ENCODE measurements at places on chromosomes 3 and 15.
A peak's percentile ranks its signal among the peaks of the same experiment; 100 is the strongest.

DNA sequence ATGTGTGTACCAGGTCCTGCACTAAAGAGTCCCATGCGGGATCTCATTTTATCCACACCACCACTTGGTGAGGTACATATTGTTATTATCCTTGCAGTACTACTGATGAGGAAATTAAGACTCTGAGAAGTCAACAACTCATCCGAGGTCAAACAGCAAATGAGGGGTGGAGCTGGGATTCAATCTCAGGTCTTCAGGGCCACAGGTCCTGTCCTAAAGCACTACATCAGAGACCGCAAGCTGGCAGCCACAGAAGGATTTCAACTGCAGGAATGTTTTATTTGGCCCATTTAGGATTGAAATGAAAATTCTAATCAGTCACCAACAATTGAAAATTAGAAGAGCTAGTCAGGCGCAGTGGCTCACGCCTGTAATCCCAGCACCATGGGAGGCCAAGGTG lies 131.4 kb downstream of the ADAMTS17 start:
- H3K27me3 ChIP-seq: no peaks in the 10 kb centered on the region
- no peak for DNase-seq
- no peak overlapping the region for H3K27ac ChIP-seq
- no peaks in the 10 kb centered on the region for H3K36me3 ChIP-seq
- H3K4me1 ChIP-seq: no peaks in the 10 kb centered on the region

DNA sequence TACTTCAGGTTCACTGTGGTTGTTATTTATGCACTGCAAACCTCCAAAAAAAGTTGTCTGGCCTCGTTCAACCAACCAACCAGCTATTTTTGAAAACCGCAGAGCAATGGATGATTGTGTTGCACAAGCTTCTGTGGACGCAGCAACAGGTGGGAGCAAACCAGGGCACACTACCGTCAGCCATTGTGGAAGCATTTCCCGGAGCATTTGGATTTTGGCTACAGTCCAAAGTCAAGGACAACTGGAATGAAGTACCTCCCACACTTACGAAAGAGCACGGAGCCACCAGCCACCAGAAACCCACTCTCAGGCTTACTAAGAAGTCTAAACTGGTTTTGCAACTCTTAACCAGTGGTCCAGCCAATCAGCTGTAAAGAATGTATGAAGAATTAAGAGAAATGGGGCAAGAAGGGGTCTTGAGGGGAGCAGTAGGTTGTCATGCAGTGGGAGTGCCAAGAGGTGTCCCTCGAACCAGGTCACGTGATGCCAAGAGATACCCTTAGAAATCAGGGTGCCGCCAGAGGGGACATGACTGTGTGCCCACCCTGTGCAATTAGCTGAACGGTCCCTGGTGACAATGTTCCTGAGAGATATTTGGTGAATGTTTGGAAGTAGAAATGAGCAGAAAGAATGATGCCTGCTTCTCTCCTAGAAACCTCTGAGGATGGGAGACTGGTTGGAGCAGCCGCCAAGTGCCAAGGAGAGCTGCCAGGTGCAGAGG lies 68.9 kb upstream of the PCSK6 start:
- no peaks in the 10 kb centered on the region for H3K4me1 ChIP-seq
- H3K4me3 ChIP-seq: no peak overlapping the region
- DNase-seq: no peak
- no peaks in the 10 kb centered on the region for H3K27me3 ChIP-seq
- no peak overlapping the region for H3K27ac ChIP-seq

DNA sequence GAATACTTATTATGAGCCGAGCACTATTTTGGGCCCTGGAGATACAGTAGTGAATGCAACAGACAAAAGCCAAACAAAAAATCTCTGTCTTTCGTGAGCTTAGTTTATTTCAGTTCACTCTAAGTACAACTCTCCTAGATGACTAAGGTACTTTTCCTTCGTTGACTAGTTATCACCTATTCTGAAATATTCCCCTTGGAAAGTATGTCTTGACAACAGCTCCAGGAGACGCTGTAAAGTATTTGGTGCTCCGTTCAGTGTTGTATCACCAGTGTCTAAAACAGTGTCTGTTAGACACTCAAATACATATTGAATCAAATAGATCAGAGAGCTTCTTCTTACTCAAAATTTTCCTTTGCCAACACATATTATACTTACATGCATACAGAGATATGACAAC lies 119.6 kb downstream of the TFDP2 start:
- H3K4me3 ChIP-seq: no peak overlapping the region
- no peaks in the 10 kb centered on the region for H3K36me3 ChIP-seq
- DNase-seq: no peak
- peaks cover 25% of the 10 kb centered on the region for H3K4me1 ChIP-seq
- no peaks in the 10 kb centered on the region for H3K27me3 ChIP-seq

- no peaks in the 10 kb centered on the region for H3K4me1 ChIP-seq
- no peaks in the 10 kb centered on the region for H3K36me3 ChIP-seq
- DNase-seq: no peak
- no peak overlapping the region for H3K27ac ChIP-seq
- H3K4me3 ChIP-seq: no peak overlapping the region
- H3K27me3 ChIP-seq: no peaks in the 10 kb centered on the region
Measured at GRCh38 chr3:28856796-28857195, 424.1 kb upstream of the RBMS3 start.

DNA sequence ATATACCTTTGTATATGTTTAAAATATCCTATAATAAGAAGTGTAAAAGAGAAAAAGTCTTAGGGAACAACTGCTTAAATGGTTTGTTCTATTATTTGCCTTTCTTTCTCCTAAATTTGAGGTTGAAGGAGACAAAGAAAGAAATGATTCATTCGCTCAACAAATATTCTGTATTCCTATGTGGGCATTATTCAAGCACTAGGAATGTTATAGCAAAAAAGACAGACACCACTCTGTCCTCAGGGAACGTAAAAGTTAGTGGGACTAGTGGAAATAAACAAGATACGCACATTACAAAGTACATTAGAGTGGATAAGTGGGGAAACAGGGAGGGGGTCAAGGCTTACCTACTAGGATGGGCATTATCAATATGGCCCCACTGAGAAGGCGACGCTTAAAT lies 332.2 kb downstream of the LPP start:
- H3K27me3 ChIP-seq: no peaks in the 10 kb centered on the region
- DNase-seq: no peak
- no peak overlapping the region for H3K27ac ChIP-seq
- H3K4me3 ChIP-seq: no peak overlapping the region

GRCh38 chr15:56040081-56041035 lies 46.9 kb upstream of the NEDD4 start:
- H3K27me3 ChIP-seq: no peaks in the 10 kb centered on the region
- no peaks in the 10 kb centered on the region for H3K4me1 ChIP-seq
- H3K27ac ChIP-seq: no peak overlapping the region
- H3K4me3 ChIP-seq: no peak overlapping the region
- no peaks in the 10 kb centered on the region for H3K36me3 ChIP-seq
- DNase-seq: peak; percentile 62

GRCh38 chr3:179613807-179614206 lies 9.2 kb downstream of the NDUFB5 start:
- no peak for DNase-seq
- H3K27ac ChIP-seq: no peak overlapping the region
- peaks cover 19% of the 10 kb centered on the region for H3K36me3 ChIP-seq

DNA sequence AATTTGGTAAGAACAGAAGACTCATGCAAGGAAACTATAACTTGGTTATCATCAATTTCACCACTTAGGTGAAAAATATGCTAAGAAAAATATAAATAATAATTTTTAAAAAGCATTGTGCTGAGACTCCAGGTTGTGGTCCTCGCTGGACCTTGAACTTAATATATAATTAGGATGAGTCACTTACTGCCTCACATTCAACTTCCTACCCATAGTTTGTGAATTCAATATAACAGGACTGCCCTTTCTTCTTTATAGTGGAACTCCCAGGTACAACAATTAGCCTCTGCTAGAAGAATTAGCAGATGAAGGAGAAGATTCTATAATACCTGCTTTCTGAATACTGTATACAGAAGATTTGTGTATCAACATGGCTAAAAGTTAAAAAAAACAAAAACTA lies 149.1 kb upstream of the SPRED1 start:
- no peaks in the 10 kb centered on the region for H3K27me3 ChIP-seq
- H3K4me3 ChIP-seq: no peak overlapping the region
- H3K27ac ChIP-seq: no peak overlapping the region
- no peaks in the 10 kb centered on the region for H3K36me3 ChIP-seq
- no peak for DNase-seq
- H3K4me1 ChIP-seq: no peaks in the 10 kb centered on the region

DNA sequence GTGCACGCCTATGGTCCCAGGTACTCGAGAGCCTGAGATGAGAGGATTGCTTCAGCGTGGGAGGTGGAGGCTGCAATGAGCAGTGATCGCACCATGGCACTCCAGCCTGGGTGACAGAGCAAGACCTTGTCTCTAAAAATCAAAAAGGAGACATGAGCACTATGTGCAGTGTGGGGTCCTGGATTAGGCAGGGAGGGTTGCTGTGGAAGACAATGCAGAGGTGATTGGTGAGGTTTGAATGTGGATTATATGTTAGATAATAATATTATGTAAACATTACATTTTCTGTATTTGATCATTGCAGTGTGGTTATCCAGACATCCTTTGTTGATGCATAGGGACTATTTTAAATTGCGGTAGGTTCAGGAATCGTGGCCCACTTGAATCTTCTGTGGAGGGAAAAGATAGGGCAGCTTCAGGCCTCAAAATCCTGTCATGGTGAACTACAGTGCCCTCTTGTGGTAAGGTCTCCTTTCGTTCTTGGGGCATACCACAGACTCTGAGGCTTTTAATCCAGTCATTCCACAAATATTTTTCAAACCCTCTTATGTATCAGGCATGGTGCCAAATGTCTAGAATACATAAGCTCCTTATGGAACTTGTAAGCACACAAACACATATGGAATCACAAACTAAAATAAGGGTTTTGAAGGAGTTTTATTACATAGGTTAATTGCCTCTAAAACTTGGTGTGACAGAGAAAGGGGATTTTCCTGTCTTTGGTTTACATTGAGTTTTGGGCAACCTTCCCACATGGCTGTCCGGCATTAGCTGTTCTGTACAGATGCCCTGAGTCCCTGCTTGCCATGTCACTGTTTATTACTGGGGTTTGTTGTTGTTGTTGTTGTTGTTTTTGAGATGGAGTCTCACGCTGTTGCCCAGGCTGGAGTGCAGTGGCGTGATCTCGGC lies 37.7 kb downstream of the GPD1L start:
- no peak overlapping the region for H3K27ac ChIP-seq
- DNase-seq: peak; percentile 52
- H3K4me3 ChIP-seq: no peak overlapping the region
- peaks cover 29% of the 10 kb centered on the region for H3K4me1 ChIP-seq

- H3K4me3 ChIP-seq: no peak overlapping the region
- no peaks in the 10 kb centered on the region for H3K4me1 ChIP-seq
- peak; percentile 41 for DNase-seq
- no peaks in the 10 kb centered on the region for H3K27me3 ChIP-seq
- H3K27ac ChIP-seq: no peak overlapping the region
- H3K36me3 ChIP-seq: no peaks in the 10 kb centered on the region
Measured at GRCh38 chr15:94070356-94071295, 160.7 kb upstream of the MCTP2 start.

DNA sequence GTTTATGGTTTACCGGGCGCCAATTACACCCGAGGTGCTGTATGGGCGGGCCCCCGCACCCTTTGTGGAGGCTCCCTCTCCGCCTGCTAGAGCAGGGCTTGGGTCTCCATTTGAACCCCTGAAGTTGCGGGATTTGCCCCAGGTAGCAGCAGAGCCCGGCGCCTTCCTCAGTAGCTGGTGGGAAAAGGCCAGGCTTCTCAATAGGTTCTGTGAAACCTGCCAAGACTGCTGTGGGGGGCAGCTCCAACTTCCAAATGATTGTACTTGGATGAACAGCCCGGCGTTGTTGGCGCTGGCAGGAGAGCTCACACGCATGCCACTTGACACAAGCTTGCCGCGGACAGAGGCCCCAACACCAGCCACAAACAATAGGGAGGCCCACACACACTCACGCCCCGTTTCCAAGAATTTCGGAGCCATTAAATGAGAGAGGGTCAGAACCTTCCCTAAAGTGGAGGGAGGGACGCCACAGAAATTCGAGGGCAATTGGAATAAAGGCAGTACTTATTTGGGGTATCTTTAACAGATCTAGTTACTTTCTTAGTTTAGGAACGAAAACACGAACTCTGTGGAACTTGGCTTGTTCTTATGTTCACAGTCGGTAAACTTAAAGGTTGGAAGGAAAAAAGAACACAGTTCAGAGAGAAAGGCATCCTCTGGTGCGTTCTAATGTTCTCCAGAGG lies 1.4 kb downstream of the EPHB3 start:
- no peak overlapping the region for H3K27ac ChIP-seq
- H3K27me3 ChIP-seq: peaks cover 18% of the 10 kb centered on the region
- H3K36me3 ChIP-seq: no peaks in the 10 kb centered on the region
- DNase-seq: no peak
- H3K4me3 ChIP-seq: no peak overlapping the region

GRCh38 chr3:130755666-130756065 lies 9.0 kb upstream of the PIK3R4 start:
- H3K36me3 ChIP-seq: no peaks in the 10 kb centered on the region
- H3K4me3 ChIP-seq: no peak overlapping the region
- DNase-seq: no peak
- H3K27ac ChIP-seq: no peak overlapping the region

DNA sequence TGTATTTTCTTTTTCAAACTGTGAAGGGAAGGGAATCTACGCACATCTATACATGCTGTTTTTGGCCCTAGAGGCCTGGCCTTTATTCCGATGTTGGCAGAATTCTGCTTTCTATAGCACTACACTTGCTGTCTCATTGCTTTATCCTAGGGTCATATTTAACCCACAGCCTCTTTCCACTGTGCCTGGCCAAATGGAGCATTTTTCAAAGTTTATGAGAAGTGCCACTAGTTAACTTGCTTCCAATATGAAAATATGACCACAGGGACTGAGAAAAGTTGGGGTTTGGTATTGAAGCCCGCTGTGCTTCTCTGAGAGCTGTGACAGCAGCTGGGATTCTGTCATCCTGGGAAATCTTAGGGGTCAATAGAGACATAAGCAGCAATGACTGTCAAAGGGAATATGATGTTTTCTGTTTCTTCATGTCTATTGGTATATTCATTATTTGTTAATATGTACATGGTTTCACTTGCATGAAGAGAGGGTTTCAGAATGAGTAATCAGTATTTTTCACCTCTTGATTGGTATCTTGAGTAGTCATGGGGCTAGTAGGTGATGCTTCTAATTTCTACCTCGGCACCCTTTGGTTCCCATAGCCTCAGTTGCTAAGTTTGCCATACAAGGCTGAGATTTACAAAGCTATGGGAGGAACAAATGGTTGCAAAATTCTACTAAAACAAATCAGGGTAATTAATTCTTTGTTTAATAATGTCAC lies 275.8 kb upstream of the RBMS3 start:
- H3K4me1 ChIP-seq: no peaks in the 10 kb centered on the region
- H3K4me3 ChIP-seq: no peak overlapping the region
- H3K27ac ChIP-seq: no peak overlapping the region
- no peaks in the 10 kb centered on the region for H3K36me3 ChIP-seq
